ENCODE measurements at places on chromosomes 7 and 10.

DNA sequence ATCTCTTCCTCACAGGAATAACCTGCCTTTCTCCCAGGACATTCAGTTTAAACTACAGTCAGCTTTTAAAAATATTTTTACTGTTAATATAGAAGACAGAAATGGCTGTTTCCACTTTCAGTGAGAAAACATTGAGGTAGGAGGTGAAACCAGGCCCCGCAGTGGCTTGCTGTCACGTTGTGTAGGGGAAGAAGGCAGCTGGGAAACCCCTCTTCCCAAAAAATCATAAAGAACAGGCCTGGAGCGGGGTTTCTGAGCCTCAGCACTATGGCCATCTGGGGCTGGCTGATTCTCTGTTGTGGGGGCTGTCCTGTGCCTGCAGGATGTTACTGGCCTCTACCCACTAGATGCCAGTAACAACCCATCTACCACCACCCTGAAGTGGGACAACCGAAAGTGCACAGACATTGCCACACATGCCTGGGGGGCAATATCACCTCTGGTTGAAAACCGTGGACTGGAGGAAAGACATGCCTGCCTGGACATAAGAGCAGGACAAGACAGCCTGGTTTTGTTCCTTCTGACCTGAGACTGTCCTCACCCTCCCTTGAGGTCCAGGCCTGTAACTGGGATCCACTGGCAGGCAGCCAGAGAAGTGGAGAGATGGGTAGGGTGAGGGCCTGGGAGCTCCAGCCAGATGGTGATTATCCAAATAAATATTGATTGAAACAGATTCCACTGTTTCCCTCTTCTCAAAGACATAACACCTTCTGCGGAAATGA lies 43.9 kb downstream of the KCNH2 start:
- DNase-seq = peak; percentile 27

GRCh38 chr7:142870147-142870559 lies 15.3 kb downstream of the EPHB6 start:
- DNase-seq = no peak

- DNase-seq = peak; percentile 83
Measured at GRCh38 chr7:12674861-12675260, 12.6 kb upstream of the ARL4A start.

- DNase-seq = no peak
Measured at GRCh38 chr7:150969475-150969874, 8.6 kb downstream of the KCNH2 start.

GRCh38 chr7:85336086-85336485 lies 149.2 kb upstream of the SEMA3D start:
- no peak for DNase-seq

DNA sequence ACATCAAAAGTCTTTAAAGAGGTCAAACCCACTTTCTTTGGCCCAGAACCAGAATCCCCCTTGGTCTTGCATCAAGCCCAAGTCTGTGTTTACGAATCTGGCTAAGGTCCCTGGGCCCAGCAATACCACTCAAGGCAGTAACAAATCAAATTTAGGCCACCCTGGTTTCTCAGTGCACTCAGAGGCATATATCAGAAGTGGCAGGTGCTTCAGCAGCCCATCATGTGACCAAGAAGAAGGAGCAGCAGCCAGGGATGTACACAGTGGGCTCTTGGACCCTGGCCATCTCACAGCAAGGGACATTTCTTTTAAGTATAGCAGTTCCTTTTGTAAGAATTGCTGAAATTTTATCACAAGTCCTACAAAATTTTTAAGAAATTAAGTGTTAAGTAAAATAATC lies 7.3 kb upstream of the SLC25A13 start:
- peak; percentile 14 for DNase-seq

GRCh38 chr10:104928734-104929133 lies 287.6 kb downstream of the SORCS3 start:
- DNase-seq = no peak

DNA sequence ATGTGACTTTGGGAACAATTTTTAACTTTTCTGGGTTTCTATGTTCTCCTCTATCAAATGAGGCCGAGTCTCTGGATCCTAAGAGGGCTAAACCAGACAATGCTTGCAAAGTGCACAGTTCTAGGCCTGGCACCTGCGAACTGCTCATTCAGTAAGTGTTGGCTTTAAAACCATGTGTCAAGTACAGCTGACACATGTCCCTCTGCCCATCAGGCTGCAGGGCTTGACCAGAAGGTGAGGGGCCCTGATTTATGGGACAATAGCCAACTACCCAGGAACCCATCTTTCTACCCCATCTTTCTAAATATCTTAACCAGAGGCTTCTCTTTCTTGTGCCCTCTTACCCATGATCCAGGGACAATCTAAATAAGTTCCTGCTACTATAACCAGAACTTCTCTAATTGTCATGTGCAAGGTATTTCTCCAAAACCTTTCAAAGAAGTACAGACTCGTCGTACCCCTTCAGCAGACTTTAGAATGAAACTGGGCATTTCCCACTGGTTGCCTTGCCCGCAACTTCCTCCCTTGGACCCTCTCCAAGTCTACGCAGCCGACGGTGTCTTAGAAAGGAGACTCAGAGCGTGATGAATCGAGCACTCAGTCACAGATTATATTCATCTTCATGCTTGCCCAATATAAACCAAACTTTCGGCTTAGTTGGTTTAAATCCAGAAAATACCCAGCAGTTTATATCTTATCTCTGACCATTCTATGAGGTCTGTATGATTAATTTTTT lies 69.8 kb upstream of the STEAP1B start:
- DNase-seq = no peak

DNA sequence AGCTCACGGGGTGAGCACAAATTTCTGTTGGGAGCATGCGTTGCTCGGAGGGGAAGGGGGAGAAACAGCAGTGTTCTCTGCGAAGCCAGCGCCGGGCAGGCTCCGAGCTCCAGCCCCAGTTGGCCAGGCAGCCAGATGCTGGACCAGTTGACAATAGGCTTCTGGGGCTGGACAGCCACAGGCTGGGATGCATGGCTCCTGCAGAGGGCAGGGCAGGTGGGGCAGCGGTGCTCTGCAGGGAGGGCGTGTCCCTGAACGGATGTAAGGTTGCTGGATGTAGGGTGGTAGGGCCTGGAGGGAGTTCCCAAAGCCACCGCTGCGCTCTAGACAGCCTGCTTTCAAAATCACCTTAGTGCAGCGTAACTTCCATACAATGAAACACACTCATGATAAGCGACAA lies 574.9 kb downstream of the GLRX3 start:
- DNase-seq = no peak

GRCh38 chr7:21642422-21642821 lies 99.6 kb downstream of the DNAH11 start:
- DNase-seq = no peak

DNA sequence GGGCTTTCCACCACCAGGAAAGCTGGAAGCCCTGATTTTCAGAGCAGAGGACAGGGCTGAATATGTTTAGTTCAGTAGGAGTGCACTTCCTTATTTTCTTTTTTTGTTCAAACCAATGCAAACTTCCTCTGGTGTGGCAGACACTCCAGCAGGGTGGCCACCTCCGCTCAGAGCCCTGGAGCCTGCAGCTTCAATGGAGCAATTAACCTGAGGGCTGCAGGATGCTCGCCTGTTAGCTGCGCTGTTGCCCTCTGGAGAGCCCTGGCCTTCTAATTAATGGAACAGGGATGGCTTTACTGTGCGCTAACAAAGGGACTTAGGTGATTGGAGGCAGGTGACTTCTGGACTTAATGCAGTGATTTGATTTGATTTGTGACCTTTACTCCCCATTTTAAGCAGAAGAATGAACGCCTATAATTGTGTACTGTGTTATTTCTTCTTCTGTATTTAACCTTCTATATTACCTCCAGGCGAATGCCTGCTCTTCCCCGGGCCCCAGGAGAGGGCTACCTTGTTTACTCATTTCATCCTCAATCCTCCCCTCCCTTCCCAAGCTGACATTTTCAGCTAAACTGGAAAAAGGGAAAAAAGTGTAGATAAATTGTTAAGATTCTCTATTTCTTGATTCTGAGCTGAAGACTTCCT lies 123.0 kb upstream of the CTBP2 start:
- DNase-seq = peak; percentile 44

DNA sequence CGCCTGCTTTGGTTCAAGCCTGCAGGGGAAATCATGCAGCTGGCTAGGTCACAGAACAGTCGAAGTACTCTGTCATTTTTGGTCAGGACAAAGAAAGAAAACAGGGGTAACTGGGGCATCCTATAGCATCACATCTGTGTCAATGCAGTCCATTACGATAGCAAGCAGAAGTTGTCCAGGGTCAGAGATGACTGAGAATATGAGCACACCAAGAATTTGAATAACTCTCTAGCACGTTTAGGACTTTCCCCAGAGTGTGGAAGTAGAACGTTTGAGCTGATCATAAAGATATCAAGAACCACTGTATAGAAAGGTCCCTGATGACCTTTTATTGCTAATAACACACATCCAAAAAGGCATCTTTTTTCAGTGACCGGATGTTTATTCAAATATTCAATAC lies 12.7 kb upstream of the HECW1 start:
- no peak for DNase-seq

DNA sequence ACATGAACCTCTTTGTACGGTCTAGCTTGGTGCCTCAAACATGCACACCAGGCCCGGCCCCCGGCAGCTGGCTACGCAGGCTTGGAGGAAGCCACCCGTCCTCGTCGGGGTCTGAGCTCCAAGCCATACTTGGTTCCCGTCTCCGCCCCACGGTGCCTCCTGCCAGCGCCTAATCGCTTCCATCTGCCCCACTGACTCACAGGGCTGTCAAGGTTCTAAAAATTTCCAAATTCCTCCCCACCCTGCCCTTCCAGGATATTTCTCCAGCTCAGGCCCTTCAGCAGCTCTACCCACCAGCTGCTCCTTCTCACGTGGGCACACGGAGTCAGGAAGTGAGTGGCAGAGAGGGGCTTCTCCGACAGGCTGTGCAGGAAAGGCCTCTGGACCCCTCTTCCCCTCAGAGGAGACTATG lies 38.8 kb downstream of the TMEM270 start:
- no peak for DNase-seq

DNA sequence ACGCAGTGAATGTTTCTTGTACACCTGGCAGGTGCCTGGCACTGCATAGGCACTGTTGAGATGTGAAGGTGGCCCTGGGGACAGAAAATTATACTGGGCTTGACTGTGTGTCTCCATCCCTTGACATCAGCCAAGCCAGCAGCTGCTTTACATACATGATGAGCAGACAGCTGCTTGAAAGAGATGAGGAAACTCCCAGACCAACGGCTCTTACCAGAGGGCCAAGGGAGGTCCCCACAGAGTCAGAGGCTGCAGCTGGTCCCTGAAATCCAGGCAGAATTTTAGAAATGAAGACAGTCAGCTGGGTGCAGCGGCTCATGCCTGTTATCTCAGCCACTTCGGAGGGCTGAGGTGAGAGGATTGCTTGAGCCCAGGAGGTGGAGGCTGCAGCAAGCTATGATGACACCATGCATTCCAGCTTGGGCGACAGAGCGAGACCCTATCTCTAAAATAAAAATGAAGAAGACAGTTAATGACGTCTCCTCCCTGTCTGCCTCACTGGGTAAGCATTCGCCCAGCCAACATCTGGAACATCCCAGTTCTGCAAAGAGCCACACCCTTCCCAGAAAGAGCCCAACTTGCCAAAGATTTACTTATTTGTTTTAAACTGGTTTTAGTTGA lies 17.6 kb downstream of the LIMK1 start:
- no peak for DNase-seq

All from DMS53 (cell line).